Thoracic aorta (tissue), 2 donors: ENCODE measurements at places on chromosomes 2 and 18.

DNA sequence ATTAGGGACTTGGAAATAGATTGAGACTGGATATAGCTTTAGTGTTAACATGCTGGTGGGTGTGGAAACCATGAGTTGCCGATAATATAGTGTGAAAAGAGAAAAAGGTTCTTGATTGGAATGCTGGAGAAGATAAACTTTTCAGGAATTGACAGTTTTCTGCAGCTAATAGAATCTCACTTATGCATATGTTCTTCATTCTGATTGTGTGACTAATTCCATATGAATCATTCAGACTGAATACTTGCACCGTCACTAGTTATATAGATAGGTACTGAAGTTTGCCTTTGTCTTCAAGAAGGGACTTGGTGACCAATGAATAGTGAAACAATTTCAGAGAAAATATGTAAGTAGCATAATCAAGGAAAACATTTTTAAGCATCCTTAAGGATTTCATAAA is 225.7 kb upstream of the FOSL2 start:
- no peak for DNase-seq

DNA sequence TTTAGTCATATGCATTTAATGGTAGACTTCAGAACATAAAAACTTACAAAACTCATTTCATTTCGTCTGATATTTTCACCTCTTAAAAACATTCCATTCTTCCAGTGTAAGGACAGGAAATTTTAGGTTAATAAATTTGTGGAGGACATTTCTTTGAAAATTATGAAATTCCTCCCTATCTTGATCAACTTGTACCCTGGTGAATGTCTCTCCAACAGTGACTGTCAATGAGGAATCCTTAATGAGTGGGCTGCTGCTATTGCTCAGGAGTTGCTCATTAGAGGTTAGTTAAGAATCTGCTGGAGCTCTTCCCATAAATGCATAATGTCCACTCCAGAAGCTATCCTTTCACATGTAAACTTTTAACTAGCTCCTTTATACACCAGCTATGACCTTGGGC is 69.1 kb downstream of the LRP1B start:
- DNase-seq, result no peak

DNA sequence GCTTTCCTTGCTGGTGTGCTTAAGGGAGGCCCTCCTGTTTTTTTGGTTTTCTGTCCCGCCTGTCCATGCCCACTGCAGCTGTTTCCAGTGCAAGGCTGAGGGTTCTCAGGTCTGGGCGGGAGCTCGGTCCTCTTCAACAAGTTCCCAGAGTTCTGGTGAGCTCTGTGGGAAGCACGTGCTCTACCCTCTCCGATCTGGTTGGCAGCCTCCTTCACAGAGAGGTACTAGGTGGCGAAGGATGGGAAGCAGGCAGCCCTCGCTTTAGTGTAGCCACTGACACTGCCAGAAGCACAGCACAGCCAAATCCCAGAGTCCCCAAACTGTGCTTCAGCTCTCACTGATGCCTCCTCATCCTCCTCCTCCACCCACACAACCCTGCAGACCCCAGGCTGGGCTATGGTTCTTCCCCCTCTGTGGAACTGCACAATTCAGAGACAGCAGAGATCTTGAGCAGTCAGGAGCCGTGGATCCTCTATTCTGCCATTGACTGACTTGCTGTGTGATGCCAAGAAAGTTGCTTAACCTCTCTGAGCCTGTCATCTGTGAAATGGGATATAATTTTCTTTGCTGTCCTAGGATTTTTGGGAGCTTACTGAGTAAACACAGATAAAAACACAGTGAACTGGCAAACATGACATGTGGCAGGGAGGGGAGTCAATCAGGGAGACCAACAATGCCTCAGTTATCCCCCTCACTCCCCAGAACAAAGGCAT is 157.3 kb downstream of the MSH2 start:
- no peak for DNase-seq

GRCh38 chr18:7070466-7070865 is 47.1 kb downstream of the LAMA1 start:
- DNase-seq, result no peak

DNA sequence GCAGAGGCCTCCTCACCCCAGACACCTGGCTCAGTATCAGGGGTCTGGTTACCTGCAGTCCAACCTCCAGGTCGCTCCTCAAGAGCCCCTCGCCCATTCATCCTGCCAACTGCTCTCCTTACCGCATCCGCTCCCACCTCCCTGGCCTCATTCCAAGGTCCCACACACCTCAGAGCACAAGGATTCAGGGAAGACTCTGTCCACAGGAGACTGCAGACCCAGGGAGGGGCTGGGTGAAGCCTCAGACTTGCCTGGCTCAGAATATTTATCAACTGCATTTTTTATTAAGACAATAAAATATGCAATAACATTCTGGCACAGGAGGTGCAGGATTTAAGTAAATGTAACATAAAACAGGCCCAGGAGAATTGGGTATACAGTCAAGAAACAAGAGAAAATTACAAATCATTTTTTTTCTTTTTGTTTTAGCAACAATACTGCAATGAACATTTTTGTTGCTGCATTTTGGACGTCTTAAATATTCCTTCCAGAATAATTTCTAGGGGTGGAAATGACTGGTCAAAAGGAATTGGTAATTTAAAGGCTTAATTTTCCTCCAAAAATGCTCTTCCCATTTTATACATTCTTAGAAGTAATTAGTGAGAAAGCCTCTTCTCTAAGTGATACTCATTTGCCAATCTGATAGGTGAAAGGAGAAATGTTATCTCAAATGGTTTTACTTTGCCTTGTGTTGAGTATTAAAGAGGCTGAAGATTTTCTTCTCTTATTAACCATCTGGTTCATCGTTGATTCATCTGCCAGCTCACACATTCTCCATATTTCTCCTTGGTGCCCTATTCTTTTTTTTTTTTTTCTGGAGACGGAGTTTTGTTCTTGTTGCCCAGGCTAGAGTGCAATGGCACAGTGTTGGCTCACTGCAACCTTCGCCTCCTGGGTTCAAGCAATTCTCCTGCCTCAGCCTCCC is 42.5 kb downstream of the TEX44 start:
- no peak for DNase-seq

DNA sequence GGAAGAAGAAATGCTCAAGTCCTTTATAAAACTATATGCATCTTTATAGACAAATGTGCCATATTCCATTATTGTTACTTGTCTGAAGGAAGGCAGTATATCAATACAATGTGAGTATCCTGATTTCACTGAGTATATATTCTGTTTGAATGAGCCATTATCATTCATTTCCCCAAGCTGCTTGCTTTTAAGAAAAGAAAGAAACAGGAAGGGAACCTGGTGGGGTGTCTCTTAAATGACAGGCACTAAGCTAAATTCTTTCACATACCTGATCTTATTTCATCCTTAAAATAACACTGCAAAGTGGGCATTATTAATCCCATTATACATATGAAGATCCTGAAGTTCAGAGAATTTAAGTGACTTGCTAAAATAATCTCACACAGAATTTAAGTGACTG is 307.9 kb downstream of the SLC8A1 start:
- no peak for DNase-seq

- DNase-seq, result no peak
Observed at GRCh38 chr18:28074076-28074475, 102.9 kb downstream of the CDH2 start.

DNA sequence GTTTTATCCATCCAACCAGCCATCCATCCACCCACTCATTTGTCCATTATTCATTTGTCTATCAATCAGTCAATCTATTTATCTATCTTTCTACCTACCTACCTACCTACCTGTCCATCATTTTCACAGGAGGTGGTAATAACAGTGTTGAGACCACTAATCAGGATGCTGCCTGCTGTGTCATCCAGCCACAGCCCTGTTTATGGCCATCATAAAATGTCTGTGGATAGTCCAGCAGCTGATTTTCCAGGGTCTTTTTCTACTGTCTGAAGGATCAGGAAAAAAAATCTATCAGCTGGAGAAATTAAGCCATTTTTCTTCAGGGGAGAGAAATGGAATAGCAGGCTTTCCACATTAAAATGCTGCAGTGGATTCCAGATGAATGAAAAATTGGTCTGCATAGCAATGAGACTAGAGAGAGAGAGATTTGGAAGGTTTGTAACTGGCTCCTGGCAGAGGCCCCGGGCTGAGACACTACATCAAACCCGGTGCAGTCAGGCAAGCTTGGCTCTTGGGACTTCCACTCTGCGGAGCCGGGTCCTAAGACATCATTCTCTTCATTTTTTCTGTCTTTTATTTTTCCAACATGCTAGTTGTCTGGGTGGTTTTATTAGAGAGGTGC is 33.0 kb upstream of the BOD1L2 start:
- no peak for DNase-seq

GRCh38 chr2:182715121-182715891 is 751 bp upstream of the DNAJC10 start:
- no peak for DNase-seq

- DNase-seq, result no peak
Observed at GRCh38 chr2:224969633-224970260, 72.5 kb downstream of the DOCK10 start.

- DNase-seq, result no peak
Observed at GRCh38 chr18:5380586-5380985, 85.1 kb upstream of the ZBTB14 start.

DNA sequence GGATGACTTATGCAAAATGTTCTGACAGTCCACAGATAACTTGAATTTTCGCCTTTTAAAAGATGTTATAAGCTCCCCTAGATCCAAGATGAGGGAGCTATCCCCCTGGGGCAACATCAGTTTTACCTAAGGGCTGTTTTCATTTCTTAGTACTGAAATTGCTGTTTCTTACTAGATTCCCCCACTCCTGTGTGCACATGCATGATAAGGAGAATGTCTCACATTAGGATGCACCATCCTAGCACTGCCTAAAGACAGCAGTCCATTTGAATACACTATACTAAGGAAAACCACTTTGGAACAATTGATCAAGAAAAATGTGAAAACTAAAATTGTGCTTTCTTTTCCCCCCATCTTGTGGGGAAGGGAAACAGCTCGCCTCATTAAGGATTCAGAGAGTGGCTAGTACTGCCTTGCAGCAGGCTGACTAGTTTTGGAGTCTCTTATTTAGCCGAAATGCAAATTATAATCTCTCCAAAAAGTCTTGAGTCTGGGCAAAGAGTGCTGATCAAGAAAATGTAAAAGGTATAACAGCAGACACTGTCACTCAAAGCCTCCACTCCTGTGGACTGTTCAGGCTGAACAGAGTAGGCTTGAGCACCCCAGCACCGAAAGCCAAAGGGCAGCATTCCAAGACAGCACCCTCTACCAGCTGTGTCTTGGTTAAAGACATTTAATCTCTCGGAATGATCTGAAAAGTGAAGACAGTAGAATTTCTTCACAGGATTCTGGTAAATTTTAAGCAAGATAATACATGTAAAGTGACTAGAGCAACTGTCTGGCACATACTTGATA is 65.0 kb downstream of the ZNF385B start:
- no peak for DNase-seq

- no peak for DNase-seq
Observed at GRCh38 chr18:78736015-78736690, 243.5 kb upstream of the SALL3 start.

DNA sequence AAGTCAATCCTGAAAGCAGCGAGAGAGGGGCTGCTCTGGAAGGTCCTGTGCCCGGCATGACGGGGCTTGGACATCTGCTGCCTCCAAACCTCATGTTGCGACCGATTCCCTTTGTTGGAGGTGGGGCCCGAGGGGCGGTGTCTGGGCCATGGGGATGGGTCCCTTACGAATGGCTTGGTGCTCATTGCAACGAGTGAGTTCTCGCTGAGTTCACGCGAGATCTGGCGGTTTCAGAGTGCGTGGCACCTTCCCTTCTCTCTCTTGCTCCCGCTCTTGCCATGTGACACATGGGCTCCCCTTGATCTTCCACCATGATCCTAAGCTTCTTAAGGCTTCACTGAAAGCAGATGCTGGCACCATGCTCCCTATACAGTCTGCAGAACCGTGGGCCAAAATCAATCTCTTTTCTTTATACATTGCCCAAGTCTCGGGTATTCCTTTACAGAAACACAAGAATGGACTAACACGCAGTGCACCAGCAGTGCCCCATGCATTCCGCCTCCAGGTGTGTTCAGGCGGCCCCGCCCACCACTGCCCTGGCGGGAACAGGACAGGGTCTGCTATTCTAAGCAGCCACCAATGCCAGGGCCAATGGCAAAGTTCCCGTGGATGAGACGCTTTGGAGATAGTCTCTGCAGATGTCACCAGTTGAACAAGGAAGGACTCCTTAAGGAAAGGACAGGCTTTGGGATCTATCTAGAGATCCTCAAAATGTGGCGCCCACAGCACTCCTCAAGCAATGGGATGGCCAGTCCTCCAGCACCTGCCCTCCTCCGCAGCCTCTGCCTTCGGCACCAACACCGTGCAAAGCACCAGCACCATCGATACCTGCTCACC is 63.4 kb downstream of the ZNF516 start:
- DNase-seq, result no peak

- no peak for DNase-seq
Observed at GRCh38 chr2:627926-628560, 49.2 kb downstream of the TMEM18 start.

DNA sequence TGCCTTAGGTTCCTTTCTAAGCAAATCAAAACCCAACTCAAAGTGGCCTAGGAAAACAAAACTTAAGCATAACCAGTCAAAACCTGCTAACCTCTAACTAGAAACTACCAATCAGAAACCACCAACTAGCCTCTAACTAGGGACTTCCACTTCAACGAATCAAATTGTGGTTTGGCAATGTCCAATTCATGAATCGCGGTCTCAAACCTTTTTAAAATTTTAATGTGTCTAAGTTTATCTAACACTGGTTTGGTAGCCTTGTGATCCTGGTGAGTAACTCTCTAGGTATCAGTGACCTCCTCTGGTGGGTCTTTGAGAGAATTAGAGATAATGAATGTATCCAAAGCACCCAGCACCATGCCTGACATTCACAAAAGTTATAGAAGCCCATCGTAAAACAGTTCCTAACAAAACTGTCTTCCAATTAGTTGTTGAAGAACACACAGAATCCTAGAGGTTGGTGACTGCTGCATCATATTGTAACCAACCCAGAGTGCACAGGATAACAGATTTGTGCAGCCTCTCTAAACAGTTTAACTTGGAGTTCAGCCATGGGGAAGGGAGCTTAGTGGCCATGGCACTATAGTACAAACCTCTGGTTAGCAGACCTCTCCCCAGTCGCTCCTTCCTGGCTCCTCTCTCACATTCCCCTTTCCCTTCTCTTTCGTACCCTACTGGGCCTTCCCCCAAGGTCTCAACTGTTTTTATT is 45.2 kb upstream of the B3GNT2 start:
- no peak for DNase-seq

DNA sequence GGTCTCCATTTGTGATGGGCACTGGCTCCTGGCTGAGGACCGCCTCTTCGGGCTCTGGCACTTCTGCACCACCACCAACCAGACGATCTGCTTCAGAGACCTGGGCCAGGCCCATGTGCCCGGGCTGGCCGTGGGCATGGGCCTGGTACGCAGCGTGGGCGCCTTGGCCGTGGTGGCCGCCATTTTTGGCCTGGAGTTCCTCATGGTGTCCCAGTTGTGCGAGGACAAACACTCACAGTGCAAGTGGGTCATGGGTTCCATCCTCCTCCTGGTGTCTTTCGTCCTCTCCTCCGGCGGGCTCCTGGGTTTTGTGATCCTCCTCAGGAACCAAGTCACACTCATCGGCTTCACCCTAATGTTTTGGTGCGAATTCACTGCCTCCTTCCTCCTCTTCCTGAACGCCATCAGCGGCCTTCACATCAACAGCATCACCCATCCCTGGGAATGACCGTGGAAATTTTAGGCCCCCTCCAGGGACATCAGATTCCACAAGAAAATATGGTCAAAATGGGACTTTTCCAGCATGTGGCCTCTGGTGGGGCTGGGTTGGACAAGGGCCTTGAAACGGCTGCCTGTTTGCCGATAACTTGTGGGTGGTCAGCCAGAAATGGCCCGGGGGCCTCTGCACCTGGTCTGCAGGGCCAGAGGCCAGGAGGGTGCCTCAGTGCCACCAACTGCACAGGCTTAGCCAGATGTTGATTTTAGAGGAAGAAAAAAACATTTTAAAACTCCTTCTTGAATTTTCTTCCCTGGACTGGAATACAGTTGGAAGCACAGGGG is 5.5 kb downstream of the TMEM37 start:
- DNase-seq, result no peak
